ENCODE measurements at places on chromosomes 5 and 9.

- DNase-seq, result no peak
Observed at GRCh38 chr9:111925017-111925770, 28.6 kb downstream of the UGCG start.

GRCh38 chr5:142627383-142628217, 58.3 kb downstream of the FGF1 start:
- no peak for DNase-seq

DNA sequence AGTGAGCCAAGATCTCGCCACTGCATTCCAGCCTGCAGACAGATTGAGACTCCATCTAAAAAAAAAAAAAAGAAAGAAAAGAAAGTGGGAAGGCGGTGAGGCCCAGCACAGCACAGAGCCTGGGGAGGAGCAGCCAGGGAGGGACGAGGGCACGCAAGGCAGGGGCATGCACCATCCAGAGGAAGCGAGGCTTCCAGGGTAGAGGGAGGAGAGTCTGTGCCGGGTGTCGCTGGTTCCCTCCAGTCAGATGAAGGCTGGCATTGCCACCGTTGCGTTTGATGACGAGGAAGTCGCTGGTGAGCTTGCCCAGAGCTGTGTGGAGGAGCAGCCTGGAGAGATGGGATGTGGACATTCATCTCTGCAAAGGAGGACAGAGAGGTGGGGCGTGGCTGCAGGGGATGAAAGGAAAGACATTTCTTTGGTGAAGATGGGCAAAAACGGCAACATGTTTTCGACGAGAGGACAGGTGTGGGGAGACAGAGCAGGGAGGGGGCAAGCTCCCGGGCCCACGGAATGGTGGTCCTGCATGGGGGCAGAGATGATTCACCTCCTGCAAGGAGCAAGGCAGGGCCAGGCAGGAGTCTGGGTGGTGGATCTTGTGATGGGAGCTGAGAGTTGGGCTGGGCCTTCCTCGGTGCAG, 18.6 kb upstream of the OLFM1 start:
- no peak for DNase-seq

DNA sequence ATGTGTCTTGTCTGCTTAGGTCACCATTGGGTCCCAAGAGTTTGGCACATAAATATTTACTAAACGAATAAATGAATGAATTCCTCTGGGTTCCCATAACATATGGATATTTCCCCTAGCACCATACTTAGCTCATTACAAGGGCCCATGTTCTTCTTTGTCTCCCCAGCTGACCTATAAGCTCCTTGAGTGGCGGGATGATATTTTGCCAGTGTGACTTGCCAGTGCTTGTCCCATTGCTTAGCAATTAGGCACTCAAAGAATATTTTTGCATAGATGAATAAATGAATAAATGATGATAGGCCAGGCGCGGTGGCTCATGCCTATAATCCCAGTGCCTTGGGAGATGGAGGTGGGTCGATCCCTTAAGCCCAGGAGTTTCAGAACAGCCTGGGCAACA, 16.9 kb upstream of the CTNNA1 start:
- no peak for DNase-seq

DNA sequence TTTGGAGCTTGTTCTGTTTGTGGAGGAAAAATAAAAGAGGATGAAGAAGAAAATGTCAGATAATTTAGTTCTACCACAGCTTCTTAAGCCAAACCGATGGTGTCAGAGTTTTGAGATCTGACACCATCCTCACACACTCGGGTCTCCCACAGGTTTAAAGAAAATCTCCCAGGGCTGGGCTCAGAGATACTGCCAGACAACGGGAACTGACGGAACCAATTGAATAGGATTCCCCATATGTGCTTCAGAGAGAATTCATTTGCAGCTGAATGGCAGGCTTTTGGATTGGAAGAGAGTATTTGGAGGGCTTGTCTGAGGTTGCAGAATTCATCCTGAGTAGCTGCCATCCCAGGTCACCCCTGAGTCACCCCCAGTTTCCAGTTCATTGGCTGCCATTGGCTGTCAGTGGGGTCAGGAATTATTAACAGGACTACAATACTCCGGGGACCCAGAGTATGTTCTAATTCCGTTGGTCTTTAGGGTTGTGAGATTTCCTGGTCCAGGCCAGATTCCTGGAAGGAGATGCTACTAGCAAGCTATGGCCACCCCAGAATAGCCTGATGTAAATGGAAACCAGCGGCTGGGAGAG, 131.3 kb downstream of the PDZD2 start:
- no peak for DNase-seq

GRCh38 chr9:87748881-87749280, 23.0 kb downstream of the CTSL start:
- no peak for DNase-seq

DNA sequence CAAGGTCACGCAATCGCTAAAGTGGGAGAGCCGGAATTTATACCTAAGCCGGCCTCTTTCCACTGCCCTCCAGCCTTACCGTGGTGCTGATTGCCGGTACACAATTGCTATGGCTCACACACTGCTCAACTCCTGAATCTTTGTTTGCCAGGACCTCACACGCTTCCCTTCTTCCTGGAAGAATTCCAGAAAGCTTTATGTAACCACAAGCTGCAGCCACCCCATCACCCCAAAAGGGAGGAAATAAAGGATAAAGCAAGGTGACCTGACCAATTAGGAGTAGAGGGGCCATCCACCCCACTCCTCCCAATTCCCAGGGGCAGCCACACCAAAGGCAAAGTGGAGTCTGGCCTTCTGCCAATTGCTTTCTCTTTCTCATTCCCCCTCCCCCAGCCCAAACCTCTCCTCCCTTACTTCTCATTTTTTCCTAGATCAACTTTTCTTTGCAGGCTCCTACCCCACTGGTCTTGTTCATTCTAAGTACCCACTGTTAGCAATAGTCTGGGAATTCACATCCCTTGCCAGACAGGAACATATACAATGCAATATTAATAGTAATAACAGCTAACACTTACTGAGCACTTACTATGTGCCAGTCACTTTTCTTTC, 18.0 kb upstream of the CDC23 start:
- no peak for DNase-seq
